ENCODE measurements at places on chromosomes 6 and 20.

- DNase-seq, result no peak
Measured at GRCh38 chr6:56314683-56315523, 67.5 kb upstream of the COL21A1 start.

- DNase-seq, result no peak
Measured at GRCh38 chr6:39426073-39426456, 103.6 kb upstream of the KCNK16 start.

- no peak for DNase-seq
Measured at GRCh38 chr6:142937986-142938385, 7.0 kb downstream of the HIVEP2 start.

GRCh38 chr6:582370-582769 is 74.5 kb downstream of the HUS1B start:
- DNase-seq, result no peak

DNA sequence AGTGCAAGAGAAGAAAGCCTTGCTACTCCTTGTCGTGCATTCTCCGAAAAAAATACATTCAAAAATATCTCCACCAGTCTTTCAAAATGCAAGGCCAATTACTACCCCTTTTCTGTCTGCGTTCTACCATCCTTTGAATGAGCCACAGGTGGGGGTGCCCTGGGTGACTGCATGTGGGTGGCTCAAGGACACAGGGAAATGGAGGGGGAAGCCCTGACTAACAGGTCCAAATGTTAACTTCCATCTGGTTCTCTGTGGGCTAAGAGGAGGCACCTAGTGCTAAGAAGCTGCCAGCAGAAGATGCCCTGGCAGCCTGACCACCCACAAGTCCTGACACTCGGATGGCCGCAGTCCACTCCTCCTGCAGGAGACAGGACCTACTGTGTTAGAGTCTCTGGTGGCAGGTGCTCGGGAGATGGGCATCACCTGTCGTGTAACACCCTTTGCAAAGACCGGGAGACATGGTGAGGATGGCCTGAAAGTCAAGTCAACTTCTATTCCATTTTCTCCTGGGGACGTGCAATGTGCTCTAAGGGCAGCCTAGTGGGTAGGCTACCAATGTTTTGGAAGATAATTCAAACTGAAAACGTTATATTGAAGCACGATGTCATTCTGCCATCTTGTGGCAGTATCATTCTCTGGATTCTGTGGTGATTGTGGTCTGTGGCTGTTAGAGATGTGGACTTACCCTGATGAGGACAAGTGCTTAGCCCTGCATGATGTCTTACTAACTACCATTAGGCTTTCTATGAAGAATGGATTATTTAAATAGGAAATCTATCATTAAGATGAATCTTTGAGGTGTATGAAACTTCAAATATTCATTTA is 27.4 kb upstream of the IGF2R start:
- DNase-seq, result no peak

DNA sequence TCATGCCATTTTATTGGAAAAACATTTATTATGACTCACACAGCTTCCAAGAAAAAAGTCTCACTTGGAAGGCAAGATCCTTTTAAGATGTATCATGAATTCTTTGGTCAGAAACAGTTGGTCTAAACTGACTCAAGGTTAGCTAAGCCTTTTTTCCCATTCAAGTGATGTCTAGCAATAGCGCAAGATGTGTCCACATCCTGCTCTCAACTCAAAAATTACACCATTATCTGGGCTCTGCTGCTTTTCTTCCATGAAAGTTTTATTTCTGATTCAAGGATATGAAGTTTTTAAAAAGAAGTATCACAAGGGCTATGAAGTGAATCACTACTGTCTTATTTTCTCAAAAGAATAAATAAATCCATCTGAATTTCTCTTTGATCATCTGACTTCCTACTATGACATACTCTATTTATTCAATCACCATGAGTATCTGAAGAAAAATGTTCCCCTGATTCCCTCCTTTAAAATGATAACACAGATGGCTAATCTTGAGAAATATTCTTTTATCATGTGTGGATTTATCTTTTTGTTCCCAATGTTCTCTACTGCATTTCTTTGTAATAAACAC is 139.2 kb downstream of the AHI1 start:
- no peak for DNase-seq

DNA sequence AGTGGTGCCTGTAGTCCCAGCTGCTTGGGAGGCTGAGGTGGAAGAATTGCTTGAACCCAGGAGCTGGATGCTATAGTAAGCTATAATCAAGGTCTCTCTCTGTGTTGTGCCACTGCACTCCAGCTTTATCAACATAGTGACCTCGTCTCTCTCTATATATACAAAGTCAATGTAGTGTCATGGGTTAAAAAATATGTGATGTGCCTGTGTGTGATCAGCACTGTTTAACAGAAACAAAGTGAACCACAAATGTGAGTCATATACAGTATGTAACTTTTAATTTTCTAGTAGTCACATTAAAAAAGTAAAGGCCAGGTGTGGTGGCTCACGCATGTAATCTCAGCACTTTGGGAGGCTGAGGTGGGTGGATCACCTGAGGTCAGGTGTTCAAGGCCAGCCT is 85.3 kb upstream of the RNF24 start:
- DNase-seq, result no peak

DNA sequence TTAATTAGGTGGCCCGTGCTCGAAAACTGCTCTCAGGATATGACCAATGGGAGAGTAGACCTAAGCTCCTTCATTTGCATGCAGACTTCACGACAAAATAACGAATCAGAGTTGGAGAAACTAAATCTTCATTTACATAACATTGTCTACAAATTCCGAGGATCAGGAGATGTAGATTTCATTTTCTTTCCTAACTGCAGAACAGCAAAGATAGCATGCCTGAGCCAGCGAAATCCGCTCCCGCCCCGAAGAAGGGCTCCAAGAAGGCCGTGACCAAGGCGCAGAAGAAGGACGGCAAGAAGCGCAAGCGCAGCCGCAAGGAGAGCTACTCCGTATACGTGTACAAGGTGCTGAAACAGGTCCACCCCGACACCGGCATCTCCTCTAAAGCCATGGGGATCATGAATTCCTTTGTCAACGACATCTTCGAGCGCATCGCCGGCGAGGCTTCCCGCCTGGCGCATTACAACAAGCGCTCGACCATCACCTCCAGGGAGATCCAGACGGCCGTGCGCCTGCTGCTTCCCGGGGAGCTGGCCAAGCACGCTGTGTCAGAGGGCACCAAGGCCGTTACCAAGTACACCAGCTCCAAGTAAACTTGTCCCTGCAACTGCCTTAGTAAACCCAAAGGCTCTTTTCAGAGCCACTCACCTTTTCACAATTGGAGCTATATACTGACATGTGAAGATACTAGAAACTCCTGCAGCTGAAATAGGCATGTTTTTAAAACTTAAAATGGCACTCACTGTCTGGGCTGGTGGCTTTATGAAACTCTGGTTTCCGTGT is 96.5 kb downstream of the HFE start:
- no peak for DNase-seq

DNA sequence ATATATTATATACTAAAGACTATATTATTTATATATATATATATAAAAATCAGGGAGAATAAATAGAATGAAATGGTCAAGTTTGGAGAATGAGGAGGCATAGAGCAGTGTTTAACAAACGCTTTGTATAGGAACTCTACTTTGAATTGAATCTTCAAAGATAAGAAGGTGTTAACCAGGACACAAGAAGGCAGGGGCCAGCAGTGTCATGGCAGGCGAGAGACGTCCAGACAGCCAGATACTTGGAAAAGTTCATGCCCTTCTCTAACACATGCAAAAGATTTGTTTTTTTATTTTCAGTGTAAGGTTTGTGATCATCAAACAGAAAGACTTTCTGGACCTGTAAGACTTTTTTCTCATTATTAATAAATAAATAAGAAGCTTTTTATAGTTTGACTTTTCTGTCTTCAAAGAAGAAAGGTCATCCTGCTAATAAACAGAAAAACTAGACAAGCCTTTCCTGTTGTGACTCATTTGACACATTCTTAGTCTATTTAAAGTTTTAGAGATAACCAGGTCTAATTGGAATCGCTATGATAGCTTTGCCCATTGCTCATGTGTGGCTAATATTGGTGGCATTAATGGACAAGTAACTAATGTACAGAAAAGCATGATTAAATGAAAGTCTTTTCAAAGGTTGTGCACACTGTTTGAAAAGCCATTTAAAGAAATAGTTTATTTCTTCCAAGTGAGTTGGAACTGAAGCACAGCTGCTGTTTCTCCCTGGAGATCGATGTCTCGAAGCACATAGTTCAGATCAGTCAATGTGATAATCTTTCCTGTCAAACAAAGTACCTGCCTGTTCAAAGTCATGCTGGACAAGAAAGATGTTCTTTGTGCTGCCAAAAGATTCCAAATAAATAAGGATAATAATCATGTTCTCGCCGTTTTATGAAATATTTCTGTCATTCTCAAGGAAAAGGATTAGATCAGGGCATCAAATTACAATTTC is 420.4 kb upstream of the OPRM1 start:
- DNase-seq, result no peak

- no peak for DNase-seq
Measured at GRCh38 chr20:46767127-46767761, 57.8 kb downstream of the SLC2A10 start.

GRCh38 chr6:62670490-62671223 is 384.6 kb upstream of the KHDRBS2 start:
- no peak for DNase-seq

- DNase-seq, result no peak
Measured at GRCh38 chr6:155026022-155026705, 31.0 kb downstream of the TIAM2 start.

DNA sequence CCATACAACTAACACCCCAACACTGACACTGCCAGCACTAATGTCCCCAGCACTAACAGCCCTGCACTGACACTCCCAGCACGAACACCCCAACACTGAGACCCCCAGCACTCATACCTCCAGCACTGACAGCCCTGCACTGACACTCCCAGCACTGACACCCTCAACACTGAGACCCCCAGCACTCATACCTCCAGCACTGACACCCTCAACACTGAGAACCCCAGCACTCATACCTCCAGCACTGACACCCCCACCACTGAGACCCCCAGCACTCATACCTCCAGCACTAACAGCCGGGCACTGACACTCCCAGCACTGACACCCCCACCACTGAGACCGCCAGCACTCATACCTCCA is 57.2 kb downstream of the ERMARD start:
- no peak for DNase-seq

- DNase-seq, result no peak
Measured at GRCh38 chr6:111794300-111794699, 79.0 kb downstream of the FYN start.

DNA sequence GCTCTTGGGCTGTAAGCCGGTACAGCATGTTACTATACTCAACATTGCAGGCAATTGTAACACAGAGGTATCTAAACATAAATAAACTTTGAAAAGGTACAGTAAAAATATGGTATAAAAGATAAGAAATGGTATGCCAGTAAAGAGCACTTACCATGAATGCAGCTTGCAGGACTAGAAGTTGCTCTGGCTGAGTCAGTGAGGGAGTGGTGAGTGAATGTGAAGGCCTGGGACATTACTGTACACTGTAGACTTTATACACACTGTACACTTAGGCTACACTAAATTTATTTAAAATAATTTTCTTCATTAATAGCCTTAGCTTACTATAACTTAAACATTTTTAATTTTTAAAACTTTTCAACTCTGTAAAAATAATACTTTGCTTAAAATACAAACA is 37.8 kb upstream of the ANKEF1 start:
- no peak for DNase-seq

GRCh38 chr6:48183811-48184605 is 73.0 kb upstream of the PTCHD4 start:
- no peak for DNase-seq

GRCh38 chr20:46665602-46666001 is 14.3 kb upstream of the SLC13A3 start:
- no peak for DNase-seq

DNA sequence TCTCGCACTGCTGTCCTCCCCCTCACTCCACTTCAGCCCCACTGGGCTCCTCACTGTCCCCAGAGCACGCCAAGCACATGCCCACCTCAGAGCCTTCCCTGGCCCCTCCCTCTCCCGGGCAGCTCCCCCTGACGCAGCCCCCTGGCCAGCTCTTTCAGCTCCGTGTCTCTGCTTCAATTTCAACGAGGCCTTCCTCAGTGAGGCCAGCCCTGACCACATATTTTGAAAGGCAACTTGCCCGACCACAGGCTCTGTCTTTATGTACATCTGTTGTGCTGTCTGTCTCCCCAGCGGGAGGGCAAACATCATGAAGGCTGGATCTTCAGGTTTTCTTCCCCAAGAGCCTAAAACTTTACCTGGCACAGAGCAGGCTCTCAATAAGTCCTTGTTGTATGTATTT is 44.6 kb downstream of the JPH2 start:
- DNase-seq, result no peak

DNA sequence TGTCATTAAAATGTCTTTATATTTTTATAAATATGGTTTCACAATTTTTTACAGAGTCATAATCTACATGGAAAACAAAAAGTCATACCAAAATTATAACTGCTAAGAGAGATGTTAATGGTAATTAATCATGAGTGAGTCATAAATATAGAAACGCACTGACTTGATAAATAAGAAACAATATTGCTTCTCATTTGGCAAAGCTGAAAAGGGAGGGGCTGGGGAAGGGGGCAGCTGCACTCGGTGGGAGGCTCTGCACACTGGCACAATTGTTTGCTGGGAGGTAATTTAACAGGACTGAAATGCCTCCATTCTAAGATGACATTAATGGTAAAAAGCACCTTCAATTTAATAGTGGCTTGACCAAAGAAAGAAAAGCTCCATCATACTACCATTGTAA is 133.3 kb upstream of the AGPAT4 start:
- DNase-seq, result no peak

GRCh38 chr6:34161857-34162515 is 16.1 kb upstream of the GRM4 start:
- no peak for DNase-seq

GRCh38 chr6:169189182-169189581 is 64.5 kb downstream of the THBS2 start:
- no peak for DNase-seq

All from GM12891 (cell line).